Activated B cell treated with CpG ODN at 0.5 μM for 24 hours (primary cell): ENCODE measurements at places on chromosomes 1 and 21.

DNA sequence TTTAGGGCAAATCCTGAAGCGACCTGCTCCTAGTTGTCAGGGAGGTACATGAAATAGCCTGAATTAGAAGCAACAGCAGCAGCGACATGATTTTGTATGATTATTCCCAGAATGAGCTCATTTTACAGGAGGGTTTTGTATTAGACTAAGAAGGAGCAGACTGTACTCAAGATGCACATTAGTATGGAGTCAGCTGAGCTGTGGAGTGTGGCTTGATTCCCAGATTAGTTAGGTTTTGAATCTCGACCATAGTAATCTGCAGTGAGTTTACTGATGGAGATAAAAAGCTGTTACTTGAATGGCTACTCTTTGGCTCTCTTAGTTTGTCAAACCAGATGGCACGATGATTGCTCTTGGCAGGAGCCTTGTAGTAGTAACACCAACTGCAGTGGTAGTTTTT lies 143.1 kb downstream of the PHTF1 start:
- no peak for DNase-seq

- no peak for DNase-seq
These were observed 119.7 kb upstream of the C1orf174 start for GRCh38 chr1:4019606-4020331.

GRCh38 chr21:43273016-43273707 lies 104.4 kb downstream of the CRYAA start:
- no peak for DNase-seq

GRCh38 chr1:239912471-239912870 lies 179.2 kb upstream of the FMN2 start:
- no peak for DNase-seq

DNA sequence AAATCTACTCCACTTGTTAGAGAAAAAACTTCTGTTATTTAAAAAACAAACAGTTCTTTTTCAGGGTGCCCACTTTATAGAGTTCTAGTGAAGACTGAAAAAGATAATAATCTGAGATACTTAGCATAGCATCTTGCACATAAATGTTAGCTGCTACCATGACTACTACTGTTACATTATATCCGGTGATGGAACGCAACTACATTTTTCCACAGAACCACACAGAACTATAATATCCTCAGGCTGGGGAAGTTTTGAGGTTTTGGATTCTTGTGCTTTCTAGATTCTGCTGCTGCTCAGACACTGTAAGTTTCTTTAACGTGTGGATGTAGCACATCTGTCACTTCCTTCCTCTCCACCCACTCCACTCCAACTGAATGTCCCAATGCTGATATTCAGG lies 110.3 kb downstream of the PTPN14 start:
- no peak for DNase-seq

- DNase-seq = no peak
These were observed 78.6 kb upstream of the SLFNL1 start for GRCh38 chr1:41100170-41100569.

- DNase-seq = no peak
These were observed 12.1 kb upstream of the EPHA10 start for GRCh38 chr1:37776946-37777516.

DNA sequence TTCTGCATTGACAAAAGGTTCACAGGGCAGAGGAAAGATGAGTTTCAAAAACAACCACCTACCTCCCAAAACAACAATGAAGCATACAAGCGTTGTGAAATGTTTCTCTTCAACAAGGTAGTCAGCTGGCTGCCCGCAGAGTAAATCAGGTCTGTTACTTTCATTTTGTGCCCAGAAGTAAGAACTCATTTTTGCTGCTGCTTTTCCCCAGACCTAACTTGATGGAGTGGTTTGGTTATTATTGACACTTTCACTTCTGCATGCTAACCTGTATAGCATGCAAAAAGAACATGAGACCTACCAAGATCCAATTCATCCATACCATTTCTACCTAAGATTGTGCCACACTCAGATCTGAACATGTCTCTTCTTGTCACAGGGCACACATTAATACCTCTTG lies 1.3 kb downstream of the SLC9C2 start:
- no peak for DNase-seq

DNA sequence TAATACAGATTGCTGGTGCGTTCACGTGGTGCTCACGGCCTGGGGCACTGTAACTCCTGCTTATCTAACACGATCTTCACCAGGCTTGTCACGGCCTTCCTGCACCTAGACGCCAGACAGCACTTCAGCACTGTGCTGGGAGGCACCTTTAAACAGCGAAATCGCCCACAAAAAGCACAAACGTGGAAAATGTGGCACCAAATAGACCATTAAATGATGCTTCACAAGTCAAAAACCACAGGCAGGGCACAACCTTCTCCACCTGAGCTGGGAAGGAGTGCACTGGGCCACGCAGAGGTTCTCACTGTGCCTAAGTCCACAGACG lies 20.0 kb downstream of the IBA57 start:
- DNase-seq = no peak

GRCh38 chr1:151945725-151946722 lies 36.7 kb upstream of the THEM4 start:
- peak; percentile 37 for DNase-seq

- no peak for DNase-seq
These were observed 19.9 kb downstream of the CLDN17 start for GRCh38 chr21:30146558-30147282.

DNA sequence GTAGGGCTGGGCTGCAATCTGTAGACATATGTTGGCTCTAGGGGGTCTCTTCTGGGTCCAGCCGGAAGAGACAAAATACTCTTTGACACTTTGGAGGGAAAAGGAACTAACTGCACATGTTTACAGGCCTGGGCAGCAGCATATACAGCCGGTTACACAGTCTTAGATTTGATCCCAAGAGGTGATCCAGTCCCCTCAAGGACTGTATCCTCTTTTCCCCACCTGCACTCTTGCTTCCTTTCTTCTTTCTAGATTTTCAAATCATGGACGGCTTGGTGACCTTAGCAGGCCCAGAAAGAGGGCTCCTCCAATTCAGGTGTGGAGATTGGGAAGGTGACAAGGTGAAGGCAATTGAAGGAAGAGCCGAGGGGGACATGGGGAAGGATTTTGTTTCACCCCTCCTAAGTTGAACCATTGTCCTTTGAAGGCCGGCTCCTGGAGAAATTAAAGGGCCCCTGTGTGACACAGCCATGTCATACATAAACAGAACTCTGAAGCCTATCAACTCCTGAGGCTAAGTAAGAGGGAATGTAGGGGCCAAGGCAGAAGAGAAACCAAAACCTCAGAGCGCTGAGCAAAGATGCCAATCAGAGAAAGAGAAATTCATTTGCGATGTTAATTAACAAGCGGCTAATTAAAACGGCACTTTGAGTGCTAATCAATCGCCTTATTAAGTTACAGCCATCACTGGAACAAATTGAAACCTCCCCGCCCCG lies 5.9 kb upstream of the BARHL2 start:
- no peak for DNase-seq

DNA sequence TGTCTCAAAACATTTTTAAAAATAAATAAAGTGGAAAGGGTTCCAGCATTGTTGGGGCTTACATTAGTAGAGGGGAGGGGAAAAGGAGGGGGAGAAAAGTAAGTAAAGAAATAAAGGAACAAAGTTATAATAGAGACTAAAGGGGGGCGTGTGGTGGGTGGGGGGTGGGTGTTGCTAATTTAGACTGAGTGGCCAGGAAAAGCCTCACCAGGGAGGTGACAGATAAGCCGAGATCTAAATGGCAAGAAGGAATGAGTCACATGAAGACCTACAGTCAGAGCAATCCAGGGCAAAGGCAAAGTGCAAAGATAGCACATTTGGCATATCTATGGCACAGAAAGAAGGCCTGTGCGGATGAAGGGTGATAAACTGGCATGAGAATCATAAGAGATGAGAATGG lies 7.5 kb downstream of the MPL start:
- DNase-seq = no peak

GRCh38 chr21:29159842-29160241 lies 29.4 kb downstream of the MAP3K7CL start:
- DNase-seq = no peak

DNA sequence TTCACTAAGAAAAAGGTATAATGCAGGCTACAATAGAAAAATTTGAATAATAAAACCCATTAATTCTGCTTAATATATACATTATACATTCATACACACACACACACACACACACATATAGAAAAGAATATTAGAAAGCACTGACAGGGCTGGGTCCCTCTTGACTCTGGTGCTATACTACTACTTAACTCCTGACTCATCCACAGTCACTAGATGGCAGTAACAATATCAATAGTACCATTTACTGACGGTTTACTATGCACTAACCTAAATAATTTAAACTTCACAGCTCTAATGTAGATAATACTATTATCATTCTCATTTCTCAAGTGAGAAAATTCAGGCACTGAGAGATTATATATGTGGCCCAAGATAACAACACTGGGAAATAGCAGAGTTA lies 87.5 kb downstream of the COP1 start:
- no peak for DNase-seq

DNA sequence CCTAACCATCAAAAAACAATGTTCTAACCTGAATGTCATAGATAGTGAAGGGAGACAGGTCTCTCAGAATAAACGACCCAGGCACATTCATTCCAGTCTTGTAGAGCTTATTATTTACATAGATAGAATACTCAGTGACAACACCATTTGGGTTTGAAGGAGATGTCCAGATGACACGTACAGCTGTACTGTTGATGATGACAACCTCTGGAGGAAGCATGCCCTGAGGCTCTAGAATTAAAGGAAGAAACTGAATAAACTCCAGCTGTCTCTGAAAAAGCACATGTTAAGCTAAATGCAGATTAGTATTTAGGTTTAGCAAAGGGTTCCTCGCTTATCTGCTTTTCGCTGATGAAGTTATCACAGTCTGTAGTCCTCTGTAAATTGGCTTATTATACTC lies 277.2 kb downstream of the KCTD3 start:
- DNase-seq = no peak

- no peak for DNase-seq
These were observed 2.0 kb upstream of the ACOT11 start for GRCh38 chr1:54545916-54546635.

GRCh38 chr1:84972377-84972987 lies 24.4 kb downstream of the MCOLN2 start:
- no peak for DNase-seq

GRCh38 chr1:25674807-25675084 lies 58.2 kb downstream of the MAN1C1 start:
- no peak for DNase-seq

DNA sequence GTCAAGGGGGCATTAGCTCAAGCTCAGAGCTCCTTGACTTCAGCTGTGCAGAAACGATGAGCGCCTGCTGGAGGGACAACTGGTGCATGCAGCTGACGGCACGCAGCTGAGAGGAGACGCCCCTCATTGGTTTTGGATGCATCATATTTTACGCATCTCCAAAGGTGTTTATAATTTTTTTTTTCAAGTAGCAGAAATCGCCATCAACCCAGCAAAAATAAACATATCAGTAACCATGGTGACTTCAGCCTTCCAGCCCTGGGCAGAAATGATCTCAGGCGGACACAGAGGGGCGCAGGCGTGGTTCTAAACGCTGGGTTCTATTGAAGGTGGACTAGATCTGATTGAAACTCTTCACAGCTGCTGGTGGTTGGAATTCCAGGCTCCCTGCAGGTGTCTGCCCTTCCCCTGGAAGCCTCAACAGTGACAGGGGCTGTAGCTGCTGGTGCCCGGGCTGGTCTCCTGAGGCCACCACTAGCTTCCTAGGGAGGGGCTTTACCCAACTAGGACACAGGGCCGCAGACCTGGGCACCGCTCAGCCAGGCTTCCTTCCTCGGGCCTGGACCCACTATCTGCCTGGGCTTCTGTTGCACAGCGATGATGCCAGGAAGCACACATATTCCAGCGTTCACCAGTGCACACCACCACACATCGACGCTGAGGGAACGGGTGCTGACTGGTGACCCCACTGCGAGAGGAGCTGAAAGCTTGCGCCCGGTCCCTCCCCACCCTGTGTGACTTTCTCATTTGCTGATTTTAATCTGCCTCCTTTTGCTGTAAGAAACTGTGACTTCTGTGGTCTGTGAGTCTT lies 63.7 kb upstream of the ABCG1 start:
- no peak for DNase-seq

- no peak for DNase-seq
These were observed 26.5 kb downstream of the GPR137B start for GRCh38 chr1:236168716-236169429.

DNA sequence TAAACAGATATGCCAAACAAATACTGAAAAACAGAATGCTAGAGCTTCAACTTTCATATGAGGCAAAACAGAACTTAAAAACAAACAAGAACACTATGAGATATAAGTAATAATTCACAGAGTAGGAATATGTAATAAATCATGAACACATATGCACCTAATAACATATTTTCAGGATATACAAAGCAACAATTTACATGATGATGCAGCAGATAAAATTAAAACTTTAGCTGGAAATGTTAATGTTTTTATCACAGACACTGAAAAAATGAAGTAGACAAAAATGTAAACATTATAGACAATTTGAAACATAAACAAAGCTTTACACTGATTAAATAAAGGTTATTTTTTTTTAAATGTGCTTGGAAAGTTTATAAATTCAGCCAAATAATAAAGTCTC lies 443.1 kb upstream of the NFIA start:
- DNase-seq = no peak

DNA sequence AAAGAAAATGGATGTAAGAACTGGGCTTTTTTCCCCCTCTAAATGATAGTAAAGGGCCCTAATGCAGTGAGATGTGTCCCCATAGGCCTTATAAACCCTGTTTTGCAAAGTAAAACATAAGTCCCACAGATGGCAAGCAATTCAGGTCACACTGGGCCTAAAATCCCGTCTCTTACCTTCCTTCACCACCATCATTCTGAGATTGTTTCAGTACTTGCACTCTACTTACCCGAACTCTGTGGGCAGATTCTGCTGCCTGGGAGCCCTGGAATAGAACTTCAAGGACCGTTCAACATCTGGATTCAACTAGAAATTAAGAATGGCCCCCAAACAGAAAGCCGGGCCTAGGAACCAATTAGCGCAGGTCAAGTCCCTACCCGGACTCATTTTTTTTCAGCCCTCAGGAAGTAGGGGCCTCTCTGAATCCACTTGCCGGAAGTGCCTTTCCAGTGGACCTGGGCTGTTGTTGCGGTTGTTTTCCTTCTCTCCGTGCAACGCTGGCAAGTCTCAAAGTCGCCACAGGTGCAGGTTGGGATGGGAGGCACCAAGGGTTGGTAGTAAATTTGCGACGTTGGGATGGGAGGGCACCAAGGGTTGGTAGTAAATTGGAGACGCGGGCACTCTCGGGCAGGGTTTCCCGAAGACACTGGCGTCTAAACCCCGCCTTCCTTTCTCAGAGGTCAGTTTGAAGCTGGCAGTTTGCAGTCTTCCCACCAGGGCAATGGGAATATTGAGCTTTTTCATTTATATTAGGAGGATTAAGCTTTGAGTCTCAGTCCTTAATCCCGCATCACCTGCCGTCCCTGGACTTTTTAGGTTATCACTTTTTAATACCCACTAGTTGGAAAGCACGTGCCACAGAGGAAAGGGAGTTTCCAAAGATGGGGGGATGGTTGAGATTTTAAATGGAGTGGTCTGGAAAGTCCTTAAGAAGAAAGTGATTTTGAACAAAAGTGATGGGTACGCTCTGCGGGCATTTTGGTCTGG lies at the start of gene TMEM69:
Gene TMEM69, plus strand, starts transcription at position 428 of the 987 bp plus-strand sequence. CDS start 2,888 bp downstream, outside the sequence.
- DNase-seq = peak; percentile 64

GRCh38 chr1:63795455-63795854 lies 21.6 kb downstream of the ROR1 start:
- no peak for DNase-seq
